ENCODE measurements at places on chromosomes 7 and 10.

GRCh38 chr7:138932427-138932826, 48.8 kb downstream of the KIAA1549 start:
- DNase-seq = no peak

DNA sequence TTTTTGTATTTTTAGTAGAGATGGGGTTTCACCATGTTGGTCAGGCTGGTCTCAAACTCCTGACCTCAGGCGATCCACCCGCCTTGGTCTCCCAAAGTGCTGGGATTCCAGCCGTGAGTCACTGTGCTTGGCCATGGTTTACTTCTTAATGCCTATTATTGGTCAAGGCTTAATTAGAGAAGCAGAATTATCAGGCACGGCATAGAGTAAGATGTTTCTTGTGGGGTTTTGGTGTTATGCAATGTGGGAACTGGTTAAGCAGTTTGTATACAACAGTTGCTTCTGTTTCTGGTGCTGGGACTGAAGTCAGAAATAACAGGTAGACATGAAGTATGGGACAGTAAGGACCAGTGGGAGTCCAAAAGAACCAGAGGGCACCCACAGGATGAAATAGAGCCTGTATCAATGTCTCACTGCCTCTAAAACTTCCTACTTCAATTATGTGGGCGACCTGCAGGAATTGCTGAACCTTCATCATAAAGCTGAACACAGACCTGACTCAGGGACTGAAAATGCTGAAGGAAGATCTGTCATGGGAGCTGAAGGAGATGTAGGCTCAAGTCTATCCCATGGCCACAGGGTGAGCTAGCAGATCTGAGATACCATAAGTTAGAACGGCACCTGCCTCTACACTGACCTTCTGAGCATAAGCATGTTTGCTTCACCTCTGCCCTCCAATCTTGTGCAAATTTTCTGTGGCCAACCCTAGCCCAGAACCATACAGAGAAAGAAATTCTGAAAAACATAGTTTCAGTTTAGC, 38.3 kb upstream of the VCL start:
- DNase-seq = no peak

DNA sequence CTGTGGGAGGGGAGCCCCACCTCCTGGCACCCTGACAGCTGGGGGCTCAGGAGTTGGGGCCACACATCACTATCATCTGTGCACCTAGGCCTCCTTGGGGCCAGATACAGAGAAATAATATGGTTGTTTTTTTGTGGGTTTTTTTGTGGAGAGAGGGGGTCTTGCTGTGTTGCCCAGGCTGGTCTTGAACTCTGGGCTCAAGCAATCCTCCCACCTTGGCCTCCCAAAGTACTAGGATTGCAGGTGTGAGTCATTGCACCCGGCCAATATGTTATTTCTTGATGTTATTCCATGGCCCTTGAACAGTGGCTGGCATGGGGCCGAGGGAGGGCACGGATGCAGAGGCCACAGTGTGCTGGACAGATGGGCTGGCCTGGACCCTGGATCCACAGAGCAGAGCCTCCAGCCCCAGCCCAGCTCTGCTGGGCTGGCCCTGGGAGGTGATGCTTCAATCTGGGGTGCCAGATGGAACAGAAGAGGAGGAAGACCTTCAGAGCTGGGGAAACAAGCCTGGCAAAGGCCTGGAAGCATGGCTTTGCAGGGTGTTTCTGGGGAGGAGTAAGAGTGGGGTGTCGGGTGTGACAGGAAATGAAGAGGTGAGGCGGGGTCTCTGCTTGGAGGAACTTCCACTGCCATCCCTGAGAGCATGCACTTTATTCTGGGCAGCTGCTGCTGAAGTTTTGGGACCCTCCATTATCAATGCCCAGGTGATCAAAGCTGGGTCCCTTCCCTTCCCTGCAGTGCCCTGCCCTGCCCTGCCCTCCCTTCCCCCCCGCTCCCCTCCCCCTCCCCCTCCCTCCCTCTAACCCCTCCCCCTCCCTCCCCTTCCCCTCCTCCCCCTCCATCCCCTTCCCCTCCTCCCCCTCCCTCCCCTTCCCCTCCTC, 3.7 kb upstream of the FZD9 start:
- DNase-seq = peak; percentile 58

- no peak for DNase-seq
Observed at GRCh38 chr7:15418264-15418663, 143.6 kb downstream of the AGMO start.

DNA sequence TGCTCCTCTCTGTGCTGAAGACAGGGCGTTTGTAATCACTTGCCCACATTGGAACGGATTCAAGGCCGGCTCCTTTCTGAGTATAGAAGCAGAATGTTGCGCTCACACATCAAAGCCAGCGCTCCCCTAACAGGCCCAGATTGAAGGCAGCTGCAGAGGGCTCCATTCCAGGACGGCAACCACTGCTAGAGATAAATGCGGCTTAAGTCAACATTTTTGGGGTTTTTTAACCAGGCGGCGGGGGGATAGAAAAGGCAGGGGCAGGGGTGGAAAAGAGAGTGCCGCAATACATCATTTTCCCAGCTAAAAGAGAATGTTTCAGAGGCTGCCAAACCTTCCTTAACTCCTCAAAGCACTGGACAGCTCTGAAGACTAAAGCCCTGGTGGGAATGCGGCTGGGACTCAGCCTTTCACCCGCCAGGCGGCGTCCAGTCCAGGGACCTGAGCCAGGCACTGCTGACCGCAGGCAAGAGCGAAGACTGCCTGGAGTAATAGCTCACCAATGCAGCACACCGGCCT, 189.6 kb downstream of the TNS3 start:
- no peak for DNase-seq

Measured in lung microvascular endothelial cell (primary cell).